ENCODE measurements at places on chromosomes 3 and 15. TPM values are rescaled to one million over a fixed set of nuclear protein-coding genes. Genes with fewer than 3 reads are reported as not detected.

DPPA2 gene
- not detected for total RNA-seq

FRMD5 gene
- total RNA-seq: 2.3 TPM

XYLB gene
- 4.8 TPM for total RNA-seq

SI gene
- total RNA-seq: not detected

CCPG1 gene
- total RNA-seq: 42.4 TPM

GPR62 gene
- total RNA-seq: not detected

TAGLN3 gene
- total RNA-seq: not detected

ITGA11 gene
- 2.8 TPM for total RNA-seq

TEX55 gene
- total RNA-seq: not detected

JMJD7 gene
- total RNA-seq: 2.8 TPM

LRRIQ4 gene
- total RNA-seq: not detected

USP50 gene
- not detected for total RNA-seq

WDR49 gene
- total RNA-seq: not detected

UCN2 gene
- total RNA-seq: 8.3 TPM

ISLR gene
- 0.36 TPM for total RNA-seq

RAB6B gene
- 2.2 TPM for total RNA-seq

EFCAB12 gene
- 1.2 TPM for total RNA-seq

SYNPR gene
- total RNA-seq: not detected

CHST13 gene
- total RNA-seq: 0.61 TPM

OR5K2 gene
- not detected for total RNA-seq

FAM81A gene
- 13.1 TPM for total RNA-seq

ALDH1L1 gene
- 0.19 TPM for total RNA-seq

ARHGAP31 gene
- 0.98 TPM for total RNA-seq

SPINK8 gene
- total RNA-seq: not detected

SMAD6 gene
- 32.9 TPM for total RNA-seq

LAMB2 gene
- 72.0 TPM for total RNA-seq

SLC12A8 gene
- total RNA-seq: 1.8 TPM

VIPR1 gene
- 2.3 TPM for total RNA-seq

SUSD5 gene
- total RNA-seq: 2.9 TPM

LRTM1 gene
- total RNA-seq: not detected

NAALADL2 gene
- not detected for total RNA-seq

NMNAT3 gene
- total RNA-seq: 1.7 TPM

CRABP1 gene
- 2.2 TPM for total RNA-seq

NTRK3 gene
- 23.2 TPM for total RNA-seq

TTC21A gene
- total RNA-seq: 1.2 TPM

DUOXA2 gene
- not detected for total RNA-seq

GPR149 gene
- total RNA-seq: not detected

SNX22 gene
- 1.3 TPM for total RNA-seq

GPR171 gene
- not detected for total RNA-seq

CHRFAM7A gene
- 8.2 TPM for total RNA-seq

FSTL1 gene
- total RNA-seq: 65.9 TPM

FGF7 gene
- not detected for total RNA-seq

HDDC3 gene
- 34.3 TPM for total RNA-seq

IL5RA gene
- not detected for total RNA-seq

POTEB gene
- not detected for total RNA-seq

MASP1 gene
- 0.02 TPM for total RNA-seq

C3orf33 gene
- 6.4 TPM for total RNA-seq

OSTN gene
- not detected for total RNA-seq

CCR3 gene
- not detected for total RNA-seq

GP9 gene
- total RNA-seq: not detected

MST1R gene
- total RNA-seq: 5.3 TPM

All from A549 treated with dexamethasone at 1 μM for 4 hours (cell line).